Subcutaneous preadipocyte (primary cell): ENCODE measurements at places on chromosomes 11 and 22. TPM values are rescaled to one million over a fixed set of nuclear protein-coding genes. Genes with fewer than 3 reads are reported as not detected.

Gene POU2AF2
- not detected in 2 replicates for total RNA-seq

Gene OR52E8
- not detected in 2 replicates for total RNA-seq

Gene MYRF
- under 0.01 and 0.20 TPM in 2 replicates for total RNA-seq

Gene SMTNL1
- not detected in 2 replicates for total RNA-seq

Gene AGBL2
- 0.37 and 2.9 TPM in 2 replicates for total RNA-seq

Gene C22orf31
- not detected in 2 replicates for total RNA-seq

Gene RASD2
- not detected in 2 replicates for total RNA-seq

Gene BDNF
- total RNA-seq, result under 0.01 and 0.39 TPM in 2 replicates
